ENCODE measurements at places on chromosomes 4 and X.

- DNase-seq = no peak
Observed at GRCh38 chr4:56463711-56464110, 3.7 kb upstream of the SRP72 start.

GRCh38 chrX:22053481-22053880, 21.4 kb downstream of the PHEX start:
- peak; percentile 7 for DNase-seq

- no peak for DNase-seq
Observed at GRCh38 chr4:180618396-180618795, 1624.8 kb upstream of the TENM3 start.

GRCh38 chr4:120720354-120720934, 202.1 kb downstream of the PRDM5 start:
- DNase-seq = no peak

GRCh38 chr4:87391576-87392054, 627 bp upstream of the HSD17B11 start:
- no peak for DNase-seq

- DNase-seq = no peak
Observed at GRCh38 chr4:105108971-105109370, 37.7 kb upstream of the TET2 start.

DNA sequence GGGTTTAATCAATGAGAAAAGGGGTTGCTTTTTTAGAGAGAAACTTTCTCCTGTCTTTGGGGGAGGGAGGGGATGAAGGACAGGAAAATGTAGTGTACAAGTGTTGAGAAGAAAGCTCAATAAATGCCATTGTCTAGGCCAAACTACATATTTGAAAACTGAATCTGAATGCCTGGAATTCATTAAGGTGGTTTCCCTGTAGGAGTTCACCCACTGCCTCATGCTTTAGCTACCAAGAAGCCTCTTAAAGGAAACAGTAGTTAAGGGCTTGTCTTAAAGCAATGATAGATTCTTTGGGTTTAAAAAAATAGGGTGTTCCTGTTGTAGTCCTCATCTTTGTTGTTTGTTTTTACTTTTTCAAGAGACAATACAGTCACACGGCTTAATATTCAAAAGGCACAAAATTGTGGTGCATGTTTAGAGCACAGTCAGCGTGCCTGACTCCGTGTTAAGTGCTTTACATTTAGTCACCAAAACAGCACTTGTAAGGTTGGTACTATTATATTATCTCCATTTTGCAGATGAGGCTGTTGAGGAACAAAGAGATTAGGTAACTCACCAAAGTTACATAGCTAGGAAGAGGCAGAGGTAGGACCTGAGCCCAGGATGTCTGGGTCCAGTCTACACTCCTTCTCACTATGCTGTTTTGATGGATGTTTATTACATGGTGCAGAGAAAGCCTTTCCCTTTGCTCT, 46.0 kb downstream of the FNIP2 start:
- DNase-seq = no peak

GRCh38 chr4:15110120-15110571, 107.9 kb downstream of the CPEB2 start:
- no peak for DNase-seq

- DNase-seq = no peak
Observed at GRCh38 chr4:2292646-2293108, 30.8 kb upstream of the MXD4 start.

GRCh38 chrX:50168241-50168687, 32.5 kb downstream of the AKAP4 start:
- DNase-seq = peak; percentile 7

All from bronchial epithelial cell (primary cell).